ENCODE measurements at places on chromosomes 2 and 18.
A peak's percentile ranks its signal among the peaks of the same experiment; 100 is the strongest.

DNA sequence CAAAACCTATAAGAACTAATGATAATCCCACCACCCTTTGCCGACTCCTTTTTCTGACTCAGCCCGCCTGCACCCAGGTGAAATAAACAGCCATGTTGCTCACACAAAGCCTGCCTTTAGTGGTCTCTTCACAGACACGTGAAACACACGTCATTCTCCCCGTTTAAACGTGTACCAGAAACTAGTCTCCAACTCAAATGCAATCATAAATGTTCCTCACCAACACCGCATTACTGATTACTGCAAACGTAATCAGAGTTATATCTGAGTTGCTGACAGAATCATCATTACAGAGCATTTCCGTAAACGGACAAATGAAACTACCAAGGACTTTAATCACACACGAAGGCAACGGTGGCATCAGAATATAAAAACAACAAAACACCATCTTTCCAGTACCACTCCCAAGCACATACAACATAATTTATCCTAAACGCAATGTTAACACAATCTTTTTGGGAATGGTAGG is 1.9 kb downstream of the CLK1 start:
- DNase-seq: peak; percentile 75

GRCh38 chr2:207692206-207693065 is 19.0 kb upstream of the CCNYL1 start:
- DNase-seq: peak; percentile 58

DNA sequence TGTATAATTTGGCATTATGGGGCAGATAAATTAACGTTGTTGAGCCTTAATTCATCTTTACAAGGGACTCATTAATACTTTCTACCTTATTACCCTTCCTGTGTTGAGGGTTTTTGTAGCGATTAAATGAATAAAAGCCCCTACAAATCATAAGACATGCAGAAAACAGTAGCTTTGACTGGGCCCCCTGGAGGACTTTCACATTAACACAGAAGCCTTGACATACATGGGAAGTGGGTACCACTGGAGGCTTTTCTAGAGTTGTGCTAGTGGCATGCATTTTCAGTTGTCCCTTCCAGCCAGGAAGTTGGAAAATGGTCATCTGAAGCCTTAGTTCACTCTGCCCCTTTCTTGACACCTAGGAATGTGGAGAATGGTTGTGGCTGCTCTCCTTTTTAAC is 30.2 kb downstream of the MTA3 start:
- no peak for DNase-seq

DNA sequence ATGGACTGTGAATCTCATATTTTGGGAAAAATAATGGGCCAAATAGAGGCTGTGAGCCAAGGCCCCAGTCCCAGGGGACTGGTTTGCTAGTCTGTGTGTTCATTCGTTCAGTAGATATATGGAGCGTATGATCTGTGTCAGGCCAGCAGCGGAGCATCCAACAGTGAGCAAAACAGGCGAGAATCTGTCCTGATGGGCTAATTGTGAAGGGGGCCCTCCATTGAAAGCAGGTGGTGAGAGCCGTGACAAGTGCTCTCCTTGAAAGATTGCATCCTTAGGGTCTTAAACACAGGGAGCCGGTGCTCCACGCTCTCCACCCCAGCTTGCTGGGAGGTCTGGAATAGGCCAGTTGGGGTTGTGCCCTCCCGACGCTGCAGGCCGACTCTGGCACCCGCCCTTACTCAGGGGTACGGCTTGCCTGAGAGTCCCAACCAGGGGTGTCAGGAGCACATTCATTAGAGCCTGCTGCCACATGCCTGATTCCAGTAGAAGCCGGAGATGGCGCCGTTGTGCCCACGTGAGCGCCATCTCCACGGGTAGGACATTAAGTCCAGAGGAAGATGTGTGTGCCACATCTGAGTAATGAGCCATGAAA is 213.3 kb downstream of the SH3RF3 start:
- DNase-seq: no peak

- DNase-seq: no peak
These were observed 41.3 kb downstream of the TTC39C start for GRCh38 chr18:24055878-24056277.

DNA sequence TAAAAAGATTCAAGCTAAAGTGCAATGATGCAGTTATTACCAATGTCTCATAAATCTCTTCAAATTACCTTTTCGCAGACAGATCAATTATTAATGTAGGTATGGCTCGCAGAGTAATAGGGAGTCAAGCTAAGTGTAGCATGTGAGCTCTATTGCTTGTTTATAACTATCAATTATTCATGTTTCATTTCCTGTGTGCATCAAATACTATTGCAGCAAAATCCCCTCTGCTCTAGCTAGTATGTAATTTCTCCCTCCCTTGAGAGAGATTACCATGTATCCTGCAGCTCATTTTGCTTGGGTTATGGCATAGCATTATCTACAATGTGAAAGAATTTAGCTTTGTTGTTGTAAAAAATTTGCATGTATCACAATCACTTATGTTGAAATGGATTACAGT is 65.6 kb upstream of the SCN1A start:
- DNase-seq: no peak

DNA sequence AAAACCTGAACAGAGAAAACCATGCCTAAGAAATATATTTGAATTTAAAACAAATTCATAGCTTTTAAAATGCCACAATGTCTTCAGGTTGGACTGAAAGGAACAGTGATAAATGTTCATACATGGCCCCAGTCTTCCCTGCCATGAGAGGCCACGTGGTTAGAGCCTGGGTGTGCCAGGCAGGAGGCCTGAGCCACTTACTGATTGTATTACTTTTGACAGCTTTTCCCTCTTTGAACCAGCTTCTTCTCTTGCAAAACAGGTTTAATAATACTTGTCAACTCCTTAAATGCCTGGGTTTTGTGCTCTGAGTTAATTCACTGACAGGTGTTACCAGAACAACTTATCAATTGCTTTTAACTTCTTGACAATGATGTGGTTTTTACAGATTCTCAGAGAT is 27.0 kb downstream of the RBKS start:
- DNase-seq: no peak

DNA sequence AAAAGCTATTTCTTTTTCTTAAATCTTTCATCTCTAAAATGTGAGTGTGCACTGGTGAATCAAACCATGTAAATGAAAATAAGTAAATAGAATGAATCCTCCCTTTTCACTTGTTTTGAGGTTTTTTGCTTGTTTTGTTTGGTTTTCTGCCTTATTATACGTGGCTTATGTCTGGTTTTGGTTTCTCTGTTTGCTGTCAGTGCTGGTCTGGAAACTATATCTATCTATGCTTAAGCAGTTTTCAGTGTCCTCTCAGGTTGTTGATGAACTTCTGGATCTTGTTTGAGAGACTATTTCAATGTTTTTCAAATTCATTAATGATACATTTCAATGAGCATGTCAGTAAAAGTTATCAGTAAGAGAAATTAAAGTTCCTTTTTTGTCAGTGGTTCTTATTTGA is 48.1 kb upstream of the TNFRSF11A start:
- DNase-seq: no peak
